Stimulated activated CD4-positive, alpha-beta T cell treated with anti-CD3 and anti-CD28 coated beads, TNF-alpha, amount 100 ng/mL, for 1 hour (primary cell): ENCODE measurements at places on chromosomes 11 and 22.

- DNase-seq: no peak
These were observed 129.1 kb downstream of the EHF start for GRCh38 chr11:34749666-34750659.

DNA sequence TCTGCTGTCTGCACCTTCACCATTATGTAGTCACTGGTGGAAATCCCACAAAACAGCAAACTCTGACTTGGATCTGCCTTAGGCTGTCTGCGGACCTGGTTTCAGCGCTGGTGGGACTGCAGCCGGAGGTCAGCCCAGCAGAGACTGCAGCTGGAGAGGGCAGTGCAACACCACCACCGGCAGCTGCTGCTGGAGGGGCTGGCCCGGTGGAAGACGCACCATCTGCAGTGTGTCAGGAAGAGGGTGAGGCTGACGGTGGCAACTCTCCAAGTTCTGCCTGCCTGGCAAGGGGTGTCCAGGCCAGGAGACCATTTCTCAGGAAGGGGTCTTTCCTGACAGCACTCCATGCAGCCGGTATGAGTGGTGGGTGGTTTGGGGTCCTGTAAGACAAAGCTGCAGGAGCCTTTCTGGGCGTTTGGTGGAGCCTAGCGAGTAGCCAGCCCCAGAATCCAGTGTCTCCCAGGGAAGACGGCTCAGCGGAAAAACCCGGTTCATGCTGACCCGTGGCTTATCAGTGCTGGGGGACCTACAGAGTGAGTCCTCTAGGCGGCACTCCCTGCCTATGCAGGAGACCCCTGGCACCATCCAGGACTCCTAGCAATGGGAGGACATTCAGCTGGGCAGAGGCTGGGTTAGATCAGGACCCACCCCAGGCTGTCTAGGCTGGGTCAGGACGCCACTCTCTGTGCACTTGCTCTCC is 50.8 kb downstream of the PISD start:
- no peak for DNase-seq

DNA sequence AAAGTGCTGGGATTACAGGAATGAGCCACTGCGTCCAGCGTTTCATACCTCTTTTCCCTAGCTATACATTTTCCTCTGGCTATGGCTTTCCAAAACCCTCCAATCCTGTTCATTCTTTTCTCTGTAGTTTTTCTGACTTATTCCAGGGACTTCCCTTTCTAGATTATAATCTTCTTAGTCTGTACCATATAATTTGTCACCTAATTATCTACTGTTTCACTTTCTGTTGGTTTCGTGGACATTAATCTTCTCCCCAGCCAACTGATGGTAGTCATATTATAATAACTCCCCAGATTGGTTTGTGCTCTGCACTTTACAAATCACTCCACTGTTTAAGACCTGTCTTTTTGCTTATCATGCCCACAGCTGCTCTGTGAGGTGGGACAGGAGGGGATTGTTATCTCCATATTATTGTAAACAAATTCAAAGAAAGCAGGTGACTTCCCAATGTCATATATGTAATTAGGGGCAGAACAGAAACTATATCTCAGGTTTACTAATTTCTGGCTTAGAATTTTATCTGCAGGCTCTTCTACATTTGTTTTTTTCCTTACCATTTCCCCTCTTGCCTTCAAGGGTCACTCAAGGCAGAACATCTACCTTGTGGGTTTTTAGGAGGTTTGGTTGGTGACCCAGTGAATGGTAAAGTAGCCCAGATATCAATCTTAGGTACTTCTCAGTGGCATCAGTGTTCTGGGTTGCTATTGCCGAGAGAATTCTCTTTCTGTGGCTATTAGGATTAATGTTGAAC is 23.9 kb downstream of the STIM1 start:
- no peak for DNase-seq

GRCh38 chr22:37140686-37141323 is 8.9 kb downstream of the IL2RB start:
- DNase-seq: no peak

DNA sequence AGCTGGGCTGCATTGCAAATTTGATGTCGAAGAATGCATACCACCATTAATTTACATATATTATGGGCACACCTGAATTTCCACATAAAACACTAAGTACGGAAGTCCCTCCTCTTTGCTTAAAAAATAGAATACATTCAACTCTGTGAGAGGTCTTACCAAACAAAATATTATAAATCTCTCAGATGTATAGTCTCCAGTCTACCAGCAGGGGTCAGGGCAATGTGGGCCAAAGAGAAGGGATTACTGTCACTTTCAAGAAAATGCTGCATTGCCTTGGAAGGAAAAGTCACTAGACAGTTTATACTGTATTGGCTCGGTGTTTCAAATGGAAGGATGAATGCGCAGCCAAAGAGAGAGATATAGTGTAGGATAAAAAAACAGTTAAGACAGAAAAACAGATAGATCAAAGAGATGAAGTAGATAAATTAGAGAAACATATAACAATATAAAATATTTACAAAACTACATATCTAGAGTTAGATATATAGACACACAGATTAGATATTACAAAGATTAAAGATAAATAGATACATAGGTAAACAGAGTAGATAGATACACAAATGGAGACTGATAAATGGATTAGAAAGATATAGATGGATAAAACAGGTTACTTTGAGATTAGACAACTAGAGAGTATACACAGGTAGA is 20.9 kb downstream of the SERGEF start:
- DNase-seq: peak; percentile 13

GRCh38 chr22:41992496-41992895 is 6.1 kb upstream of the WBP2NL start:
- no peak for DNase-seq

DNA sequence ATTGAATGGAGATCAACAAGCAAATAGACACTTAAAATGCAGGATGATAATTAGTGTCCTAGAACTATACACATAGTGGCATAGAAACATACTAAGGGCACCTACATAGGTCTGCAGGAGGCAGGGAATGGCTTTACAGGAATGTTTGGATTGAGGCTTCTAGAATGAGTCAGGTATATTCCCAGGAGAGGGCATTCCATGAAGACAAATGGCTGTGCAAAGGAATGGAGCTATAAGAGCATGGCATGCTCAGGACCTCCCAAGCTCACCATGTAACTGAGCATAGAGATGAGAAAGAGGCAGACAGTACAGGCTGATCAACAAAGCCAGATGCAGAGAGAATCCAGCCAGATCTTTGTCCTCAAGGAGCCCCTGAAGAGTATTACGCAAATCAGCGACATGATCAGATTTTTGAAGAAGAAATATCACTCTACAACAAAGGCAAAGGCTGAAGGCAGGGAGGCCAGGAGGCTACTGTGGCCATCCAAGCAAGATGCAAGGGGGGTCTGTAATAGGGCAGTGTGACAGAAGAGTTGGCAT is 211.1 kb upstream of the MTNR1B start:
- no peak for DNase-seq

DNA sequence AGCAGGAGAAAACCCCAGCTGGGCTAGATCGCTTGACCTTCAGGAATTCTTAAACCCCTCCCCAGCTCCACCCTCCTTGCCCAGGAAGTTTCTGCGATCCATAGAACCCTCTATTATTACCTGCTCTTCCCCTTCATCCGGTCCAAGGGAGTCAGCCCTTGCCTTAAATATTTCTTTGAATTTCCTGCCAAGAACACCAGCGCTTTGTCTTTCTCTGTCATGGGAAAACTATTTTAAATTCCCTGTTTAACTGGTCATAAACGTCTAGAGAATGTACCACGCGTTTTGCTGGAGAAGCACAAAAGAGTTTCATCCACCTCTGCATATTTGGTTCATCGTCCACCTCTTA is 496 bp upstream of the TRAF6 start:
- no peak for DNase-seq

- DNase-seq: no peak
These were observed 77.2 kb upstream of the UBASH3B start for GRCh38 chr11:122578171-122578825.

DNA sequence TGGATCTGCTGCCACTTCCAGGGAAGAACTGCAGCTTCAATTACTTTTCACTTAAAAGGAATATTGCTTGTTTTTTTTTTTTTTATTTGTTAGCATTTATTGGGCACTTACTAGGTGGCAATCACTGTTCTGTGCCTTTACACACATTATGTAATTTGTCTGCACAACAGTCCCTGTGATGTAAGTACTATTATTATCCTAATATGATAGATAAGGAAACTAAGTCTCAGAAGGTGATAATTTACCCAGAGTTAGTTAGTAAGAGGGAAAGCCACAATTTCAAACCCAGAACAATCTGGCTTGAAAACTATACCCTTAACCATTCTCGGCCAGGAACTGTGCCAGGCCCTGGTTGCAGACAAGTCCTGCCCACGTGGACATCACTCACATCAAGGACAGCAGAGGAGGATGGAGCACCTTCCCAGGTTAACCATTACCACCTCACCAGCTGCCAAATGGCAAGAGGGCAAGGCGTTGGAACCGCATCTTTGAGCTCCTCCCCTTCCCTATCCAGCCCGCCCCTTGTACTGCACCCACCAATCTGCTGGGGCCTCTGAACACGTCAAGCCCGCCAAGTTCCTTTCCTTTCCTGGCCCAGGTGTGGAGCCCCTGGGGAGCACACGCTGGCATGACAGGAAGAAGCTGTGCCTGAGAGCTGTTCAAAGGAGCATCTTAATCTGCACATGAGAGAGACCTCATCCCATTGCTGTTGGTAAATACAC is 78.4 kb downstream of the NAV2 start:
- no peak for DNase-seq

DNA sequence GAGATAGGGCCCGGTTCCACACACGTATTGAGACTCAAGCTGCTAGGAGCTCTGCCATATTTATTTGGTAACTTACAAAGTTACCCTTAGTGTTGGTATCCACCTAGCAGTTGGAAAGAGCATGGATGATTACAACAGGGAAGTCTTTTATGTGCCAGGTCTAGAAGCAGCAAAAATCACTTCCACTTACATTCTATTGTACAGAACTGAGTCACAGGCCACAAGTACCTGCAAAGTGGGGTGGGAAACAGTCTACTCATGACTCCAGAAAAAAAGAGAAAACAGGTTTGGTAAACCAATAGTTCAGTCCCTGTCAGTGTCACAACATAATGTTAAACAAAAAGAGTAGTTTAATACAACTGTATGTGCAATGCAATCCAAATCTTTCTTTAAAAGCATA is 279.6 kb upstream of the PITPNB start:
- DNase-seq: no peak

GRCh38 chr11:6650980-6651379 is 4.6 kb downstream of the DCHS1 start:
- no peak for DNase-seq

DNA sequence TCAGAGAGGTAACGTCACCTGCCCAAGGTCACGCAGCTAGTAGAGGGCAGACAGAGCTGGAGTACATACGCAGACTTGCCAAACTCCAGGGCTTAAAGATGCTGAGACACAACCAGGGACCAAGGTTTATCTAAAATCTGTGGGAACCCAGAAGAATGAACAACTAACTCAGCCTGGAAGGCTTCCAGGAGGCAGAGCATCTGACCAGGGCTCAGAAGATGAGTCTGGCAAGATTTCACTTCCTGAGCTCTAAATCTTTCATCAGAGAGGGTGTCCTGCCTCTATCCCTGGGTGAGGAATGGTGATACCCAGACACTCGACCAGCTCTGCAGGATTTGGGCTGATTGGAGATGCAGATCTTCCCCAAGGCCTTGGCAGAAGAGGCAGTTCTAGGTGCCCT is 9.1 kb downstream of the GAL3ST1 start:
- DNase-seq: no peak

DNA sequence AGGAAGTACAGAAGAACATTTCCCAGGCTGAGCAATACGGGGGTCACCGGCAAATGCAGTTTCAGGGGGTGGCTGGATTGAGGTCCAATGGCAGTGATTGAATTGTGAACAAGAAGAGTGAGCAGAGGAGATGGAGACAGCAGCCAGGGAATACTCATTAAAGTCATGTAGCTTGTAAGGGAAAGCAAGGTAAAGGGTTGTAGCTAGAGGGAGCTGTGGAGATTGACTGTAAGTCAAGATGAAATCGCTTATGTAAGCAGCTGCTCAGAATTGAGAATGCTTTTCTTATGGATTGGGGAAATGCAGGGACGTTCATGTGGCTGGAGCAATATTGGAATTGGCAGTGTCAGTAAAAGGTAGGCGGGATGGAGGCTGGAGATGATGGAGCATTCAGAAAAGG is 111.4 kb upstream of the TBCEL start:
- DNase-seq: no peak

GRCh38 chr11:119195680-119196079 is 10.4 kb downstream of the NHERF4 start:
- no peak for DNase-seq

DNA sequence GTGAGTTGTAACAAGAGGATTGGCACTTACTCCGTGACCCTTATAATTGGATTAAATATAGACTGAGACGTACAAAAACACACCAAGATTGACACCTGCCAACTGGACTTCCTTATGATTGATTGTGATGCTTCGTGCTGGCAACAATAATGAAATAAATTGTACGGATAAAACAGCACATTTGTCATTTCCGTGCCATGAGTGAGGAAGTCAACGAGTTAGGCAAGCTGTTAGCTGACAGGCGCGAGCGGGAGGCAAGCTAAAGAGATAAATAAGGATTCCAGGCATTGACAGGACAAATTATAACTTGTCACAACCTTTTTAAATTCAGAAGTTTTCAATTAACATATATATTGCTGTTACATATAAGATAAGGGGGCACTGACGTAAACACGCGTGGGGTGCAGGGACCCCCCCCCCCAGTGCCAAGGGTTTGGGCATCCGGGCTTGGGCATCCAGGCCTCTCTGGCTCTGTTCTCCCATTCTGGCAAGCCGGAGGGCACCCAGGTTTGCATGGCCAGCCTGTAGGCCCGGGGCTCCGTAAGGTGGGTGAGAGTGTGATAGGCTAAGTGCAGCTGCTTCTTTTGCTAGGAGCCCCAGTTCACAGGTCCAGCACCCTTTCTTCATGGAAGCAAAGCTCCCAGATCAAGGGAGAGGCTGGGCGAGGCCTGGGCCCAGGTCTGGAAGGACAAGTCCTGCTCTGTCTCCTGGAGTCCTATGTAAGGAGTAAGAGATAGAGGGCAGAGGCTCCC is 11.2 kb upstream of the PAX6 start:
- no peak for DNase-seq

- DNase-seq: no peak
These were observed 32.6 kb upstream of the NNMT start for GRCh38 chr11:114263513-114264170.

GRCh38 chr22:38467438-38467903 is 425 bp upstream of the KDELR3 start:
- no peak for DNase-seq

DNA sequence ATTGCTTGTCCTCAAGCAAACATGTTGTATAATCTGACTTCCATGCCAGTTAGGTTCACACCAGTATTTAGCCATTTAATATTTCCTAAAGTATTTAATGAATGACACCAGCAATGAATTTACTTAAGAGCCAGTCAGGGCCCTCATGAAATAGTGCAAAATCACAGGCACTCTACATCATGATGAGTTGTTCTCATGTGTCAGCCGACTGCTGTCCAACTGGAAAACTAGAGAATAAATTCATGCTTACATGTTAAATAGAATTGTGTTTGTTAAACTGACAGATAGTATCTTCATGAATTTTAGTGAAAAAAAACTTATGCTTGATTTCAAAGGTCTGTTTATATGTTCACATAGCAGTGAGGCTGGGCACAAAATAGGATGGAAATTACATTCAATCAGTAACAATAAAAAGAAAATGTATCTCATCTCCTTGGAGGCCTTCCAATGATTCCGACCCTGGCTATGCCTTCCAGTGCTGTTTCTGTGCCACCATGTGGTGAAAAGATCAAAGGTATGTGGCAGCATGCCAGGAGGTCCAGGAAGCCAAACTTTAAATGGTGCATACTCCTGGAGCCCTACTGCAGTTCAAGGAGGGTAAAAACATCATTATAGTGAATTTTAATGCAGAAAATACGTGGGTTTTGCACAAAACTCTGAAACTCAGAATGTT is 45.2 kb downstream of the CTSC start:
- DNase-seq: no peak
